ENCODE measurements at places on chromosomes 3 and 15.

DNA sequence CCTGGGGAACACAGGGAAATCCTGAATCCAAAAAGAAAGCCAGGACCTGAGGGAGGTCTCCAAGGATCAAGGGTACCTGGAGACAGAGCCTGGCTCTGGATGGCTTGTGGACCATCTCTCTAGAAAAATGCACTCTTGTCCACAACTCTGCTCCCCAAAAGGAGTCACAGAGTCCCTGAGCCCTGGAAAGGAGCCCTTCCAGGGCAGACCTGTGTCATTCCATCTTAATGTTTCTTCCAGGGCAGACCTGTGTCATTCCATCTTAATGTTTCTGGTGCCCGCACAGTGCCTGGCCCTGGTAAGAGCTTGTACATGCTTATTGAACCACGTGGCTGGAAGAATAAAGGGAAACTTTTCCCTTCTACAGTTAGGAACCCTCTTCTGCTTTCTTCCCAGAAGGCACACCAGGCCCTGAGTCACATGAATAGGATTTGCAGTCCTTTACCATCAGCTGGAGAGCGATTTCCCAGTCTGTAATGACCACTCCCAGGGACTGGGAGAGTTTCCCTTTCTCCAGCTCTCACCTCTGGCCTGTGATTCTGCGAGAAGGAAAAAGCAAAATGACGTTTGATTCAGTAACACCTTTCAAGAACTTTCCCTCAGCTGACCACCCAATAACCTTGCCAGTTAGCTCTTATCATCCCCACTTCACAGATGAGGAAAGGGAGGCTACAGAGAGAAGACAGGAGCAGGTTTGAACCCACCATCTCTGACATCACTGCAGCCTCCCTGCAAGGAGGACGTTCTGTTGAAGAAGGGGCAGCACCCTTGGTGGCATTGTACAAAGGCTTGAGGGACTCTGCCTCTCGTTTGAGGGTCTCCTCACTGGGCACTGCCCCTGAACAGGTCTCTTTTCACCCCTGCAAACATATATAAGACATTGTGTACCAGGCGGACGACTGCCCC lies 35.8 kb upstream of the SLCO2A1 start:
- DNase-seq = no peak

DNA sequence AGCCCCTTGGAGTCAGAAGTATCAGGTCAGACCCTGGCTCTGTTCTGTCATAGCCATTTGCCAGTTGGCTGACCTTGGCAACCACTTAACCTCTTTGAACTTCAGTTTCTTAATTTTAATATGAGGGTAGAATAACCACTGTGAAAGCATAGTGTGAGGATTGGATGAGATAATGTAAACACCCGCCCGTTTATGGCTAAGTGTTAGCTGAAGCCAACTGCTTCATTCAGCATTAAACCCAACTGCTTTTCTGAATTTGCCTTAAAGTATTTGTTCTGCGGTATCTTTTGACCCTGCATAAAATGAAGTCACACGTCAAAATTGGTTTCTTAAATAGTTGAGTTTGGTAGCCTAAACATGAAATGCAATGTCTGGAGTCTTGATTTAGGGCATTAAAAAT lies 121.5 kb upstream of the ABHD17C start:
- DNase-seq = no peak

DNA sequence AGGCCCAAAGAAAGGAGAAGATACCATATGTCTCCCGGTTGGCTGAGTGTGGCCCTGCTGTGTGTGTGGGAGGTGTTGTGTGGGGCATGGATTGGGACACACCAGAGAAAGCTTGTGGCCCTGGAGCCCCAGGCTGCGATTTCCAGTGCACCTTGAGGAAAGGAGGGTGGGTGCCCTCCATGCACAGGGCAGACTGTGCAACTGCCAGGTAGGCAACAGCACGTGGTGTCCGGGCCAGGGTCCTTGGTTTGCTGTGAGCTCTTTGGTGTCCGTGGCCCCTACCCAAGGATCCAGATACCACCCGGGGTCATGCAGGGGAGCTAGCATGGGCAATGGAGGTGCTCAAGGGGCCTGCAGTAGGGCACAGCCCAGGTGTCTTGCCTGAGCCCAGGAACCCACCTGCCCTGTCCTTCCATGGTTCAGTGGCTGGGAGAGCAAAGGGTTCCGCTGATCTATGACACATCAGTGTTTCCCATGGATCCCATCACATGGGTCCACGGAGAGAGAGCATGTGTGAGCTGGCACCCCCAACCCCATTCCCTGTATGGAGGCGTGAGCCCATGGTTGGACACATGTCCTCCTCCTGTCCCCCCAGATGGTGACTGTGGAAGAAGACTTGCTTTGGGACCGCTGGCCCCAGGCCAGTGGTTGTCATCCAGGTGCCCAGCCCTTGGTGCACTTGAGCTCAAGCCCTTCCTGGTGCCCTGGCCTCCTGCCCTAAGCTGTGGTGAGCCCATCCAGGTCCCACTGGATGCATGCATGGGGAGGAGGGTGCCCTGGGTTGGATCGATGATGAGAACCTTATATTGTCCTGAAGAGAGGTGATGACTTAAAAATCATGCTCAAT lies 223.4 kb downstream of the SNRPN start:
- no peak for DNase-seq

DNA sequence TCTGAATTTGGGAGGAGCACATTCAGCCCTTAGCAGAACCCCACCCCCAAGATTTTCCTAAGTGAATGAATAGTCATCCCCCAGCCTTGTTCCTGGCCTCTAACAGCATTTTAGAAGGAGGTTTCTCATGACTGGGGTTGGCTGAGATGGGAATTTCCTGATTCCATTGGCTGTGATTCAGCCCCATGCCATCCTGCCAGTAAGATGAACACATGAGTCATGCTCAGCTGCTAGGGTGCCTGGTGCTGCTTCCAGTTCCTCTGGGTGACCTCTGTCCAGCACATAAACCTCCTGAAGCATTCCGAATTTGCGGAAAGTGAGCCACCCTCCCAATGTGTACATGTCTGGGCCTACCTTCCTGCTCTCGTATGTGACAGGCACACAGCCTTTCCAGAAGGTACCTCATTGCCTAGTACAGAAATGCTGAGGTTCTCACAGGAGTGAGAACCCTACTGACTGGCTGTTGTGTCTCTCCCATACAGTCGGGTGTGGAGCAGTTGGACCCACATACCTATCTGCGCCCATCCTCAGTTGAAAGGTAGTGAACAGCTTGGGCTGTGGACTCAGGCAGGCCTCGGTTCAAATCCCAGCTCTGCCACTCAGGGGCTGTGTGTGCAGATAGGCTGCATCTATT lies 91.7 kb downstream of the APBA2 start:
- DNase-seq = peak; percentile 95

- DNase-seq = no peak
These were observed 298.2 kb downstream of the UBE2E2 start for GRCh38 chr3:23501201-23501802.

DNA sequence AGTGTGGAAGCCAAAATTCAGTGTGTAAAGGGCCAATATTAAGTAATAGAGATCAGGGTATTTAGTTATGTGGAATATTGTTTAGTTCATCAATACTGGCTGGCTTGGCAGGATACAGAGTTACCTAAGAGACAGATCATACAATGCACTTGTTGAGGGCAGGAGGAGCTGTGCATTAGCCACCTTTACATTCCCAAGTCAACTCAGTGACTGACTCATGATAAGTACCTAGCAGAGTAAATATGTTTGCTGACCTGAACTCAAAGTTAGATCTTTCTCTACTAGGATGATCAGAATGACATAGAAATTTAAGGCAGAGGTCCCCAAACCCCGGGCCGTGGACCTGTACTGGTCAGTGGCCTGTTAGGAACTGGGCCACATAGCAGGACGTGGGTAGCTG lies 3.5 kb upstream of the ABHD17C start:
- no peak for DNase-seq

DNA sequence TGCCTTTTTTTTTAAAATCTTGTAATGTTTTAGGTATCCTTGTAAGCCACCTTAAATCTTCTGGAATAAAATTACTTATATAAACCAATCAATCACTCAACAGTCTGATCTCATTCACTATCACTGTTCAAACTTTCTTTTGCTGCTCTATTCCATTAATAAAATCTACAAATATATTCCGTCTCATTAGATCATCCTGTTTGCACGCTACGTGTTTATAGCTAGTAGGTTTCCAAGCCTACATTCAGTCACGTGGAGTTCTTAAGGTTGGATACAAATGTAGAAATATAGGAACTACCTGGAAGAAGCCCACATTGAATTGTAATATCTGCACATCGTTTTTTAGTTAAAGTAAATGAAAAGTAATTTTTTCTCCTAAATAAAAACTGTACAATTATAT lies 274.8 kb upstream of the CNTN4 start:
- no peak for DNase-seq

GRCh38 chr3:186247821-186248814 lies 113.9 kb downstream of the DGKG start:
- no peak for DNase-seq

DNA sequence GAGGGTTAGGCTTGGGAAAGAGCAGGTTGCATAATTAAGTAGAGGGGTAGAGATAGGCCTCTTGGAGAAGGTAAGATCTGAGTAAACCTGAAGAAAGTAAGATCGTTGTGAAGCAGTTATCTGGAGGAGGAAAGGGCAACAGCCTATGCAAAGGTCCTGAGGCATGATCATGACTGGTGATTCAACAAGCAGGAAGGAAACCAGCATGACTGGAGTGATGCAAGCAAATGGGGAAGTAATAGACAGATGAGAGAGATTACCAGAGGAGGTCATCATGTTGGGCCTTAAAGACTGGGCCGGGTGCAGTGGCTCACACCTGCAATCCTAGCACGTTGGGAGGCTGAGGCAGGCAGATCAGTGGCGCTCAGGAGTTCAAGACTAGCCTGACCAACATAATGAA lies 360.2 kb downstream of the EPHB1 start:
- peak; percentile 1 for DNase-seq

- no peak for DNase-seq
These were observed 128.5 kb downstream of the SQOR start for GRCh38 chr15:45763170-45763869.

DNA sequence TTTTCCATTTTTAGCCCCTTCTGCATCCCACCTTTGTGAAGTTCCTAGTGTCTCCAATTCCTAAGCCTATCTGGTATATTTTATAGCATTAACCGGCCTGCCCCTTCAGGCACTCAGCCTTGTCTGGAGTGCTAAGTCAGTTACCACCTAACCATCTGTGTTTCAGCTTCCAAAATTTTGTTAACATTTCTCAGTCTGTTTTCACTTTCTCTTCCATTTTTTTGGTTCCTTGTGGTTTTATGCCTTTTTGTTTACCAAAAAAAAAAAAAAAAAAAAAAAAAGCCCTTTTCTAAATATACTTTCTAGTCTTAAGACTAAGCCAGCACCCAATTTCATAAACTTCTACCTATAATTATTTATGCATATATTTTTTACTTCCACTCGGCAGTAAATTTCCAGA lies 92.4 kb downstream of the CSNK1G1 start:
- no peak for DNase-seq

- DNase-seq = no peak
These were observed 95.8 kb upstream of the IL12A start for GRCh38 chr3:159892801-159893200.

GRCh38 chr3:24503616-24504113 lies 9.0 kb upstream of the THRB start:
- no peak for DNase-seq

DNA sequence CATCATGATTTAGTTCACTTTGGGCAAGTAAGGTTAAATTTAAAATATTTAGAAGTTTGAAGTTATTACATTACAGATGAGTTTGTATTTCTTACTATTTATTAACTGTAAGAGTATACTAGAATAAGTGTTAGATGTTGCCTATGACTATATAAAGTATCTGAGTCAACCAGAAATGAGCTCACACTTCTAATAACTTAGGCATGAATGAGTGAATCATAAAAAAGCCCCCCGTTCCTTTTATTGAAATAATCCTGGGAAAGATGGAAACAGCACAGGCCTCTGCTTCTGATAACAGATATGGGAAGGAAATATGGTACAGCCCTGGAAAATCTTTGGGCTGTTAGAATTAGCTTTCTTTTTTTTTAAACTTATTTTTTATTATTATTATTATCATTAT lies 66.6 kb upstream of the TGFBR2 start:
- no peak for DNase-seq

GRCh38 chr3:143171141-143171980 lies 51.8 kb downstream of the CHST2 start:
- DNase-seq = no peak

DNA sequence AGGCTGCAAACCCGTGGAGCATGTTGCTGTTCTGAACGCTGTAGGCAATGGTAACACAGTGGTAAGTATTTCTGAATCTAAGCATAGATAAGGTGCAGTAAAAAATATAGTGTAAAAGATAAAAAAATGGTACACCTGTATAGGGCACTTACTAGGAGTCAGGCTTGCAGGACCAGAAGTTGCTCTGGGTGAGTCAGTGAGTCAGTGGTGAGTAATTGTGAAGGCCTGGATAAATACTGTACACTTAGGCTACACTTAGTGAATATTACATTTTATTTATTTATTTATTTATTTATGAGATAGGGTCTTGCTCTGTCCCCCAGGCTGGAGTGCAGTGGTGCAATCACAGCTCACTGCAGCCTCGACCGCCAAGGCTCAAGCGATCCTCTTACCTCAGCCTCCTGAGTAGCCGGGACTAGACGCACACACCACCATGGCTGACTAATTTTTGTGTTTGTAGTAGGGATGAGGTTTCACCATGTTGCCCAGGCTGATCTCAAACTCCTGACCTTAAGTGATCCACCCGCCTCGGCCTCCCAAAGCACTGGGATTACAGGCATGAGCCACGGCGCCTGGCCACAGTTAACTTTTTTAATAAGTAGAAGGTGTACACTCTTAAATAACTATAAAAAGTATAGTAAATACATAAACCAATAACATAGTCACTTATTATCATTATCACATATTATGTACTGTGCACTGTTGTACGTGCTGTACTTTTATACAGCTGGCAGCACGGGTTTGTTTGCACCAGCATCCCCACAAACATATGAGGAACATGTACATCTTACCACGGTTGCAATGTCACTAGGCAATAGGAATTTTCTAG lies 155.1 kb downstream of the IGF1R start:
- DNase-seq = peak; percentile 34

DNA sequence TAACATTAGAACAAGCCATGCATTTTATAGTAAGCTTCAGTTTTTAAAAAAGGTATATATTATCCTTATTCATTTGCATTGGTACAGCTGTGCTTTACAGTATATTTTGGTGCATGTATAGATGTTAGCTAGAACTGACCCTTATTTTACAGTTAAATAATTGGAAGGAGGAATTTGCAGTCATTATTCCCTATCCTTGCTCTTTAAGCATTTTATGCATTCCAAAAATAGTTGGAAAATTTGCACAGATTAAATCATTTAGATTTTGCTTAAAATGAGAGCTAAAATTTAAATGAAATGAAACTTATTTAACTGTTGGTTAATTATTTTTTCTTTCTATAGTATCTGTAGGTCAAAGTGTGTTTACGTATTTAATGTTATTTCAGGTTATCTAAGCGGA lies 667.1 kb downstream of the NAALADL2 start:
- DNase-seq = no peak
